ENCODE measurements at places on chromosomes 13 and 19.
A peak's percentile ranks its signal among the peaks of the same experiment; 100 is the strongest.

DNA sequence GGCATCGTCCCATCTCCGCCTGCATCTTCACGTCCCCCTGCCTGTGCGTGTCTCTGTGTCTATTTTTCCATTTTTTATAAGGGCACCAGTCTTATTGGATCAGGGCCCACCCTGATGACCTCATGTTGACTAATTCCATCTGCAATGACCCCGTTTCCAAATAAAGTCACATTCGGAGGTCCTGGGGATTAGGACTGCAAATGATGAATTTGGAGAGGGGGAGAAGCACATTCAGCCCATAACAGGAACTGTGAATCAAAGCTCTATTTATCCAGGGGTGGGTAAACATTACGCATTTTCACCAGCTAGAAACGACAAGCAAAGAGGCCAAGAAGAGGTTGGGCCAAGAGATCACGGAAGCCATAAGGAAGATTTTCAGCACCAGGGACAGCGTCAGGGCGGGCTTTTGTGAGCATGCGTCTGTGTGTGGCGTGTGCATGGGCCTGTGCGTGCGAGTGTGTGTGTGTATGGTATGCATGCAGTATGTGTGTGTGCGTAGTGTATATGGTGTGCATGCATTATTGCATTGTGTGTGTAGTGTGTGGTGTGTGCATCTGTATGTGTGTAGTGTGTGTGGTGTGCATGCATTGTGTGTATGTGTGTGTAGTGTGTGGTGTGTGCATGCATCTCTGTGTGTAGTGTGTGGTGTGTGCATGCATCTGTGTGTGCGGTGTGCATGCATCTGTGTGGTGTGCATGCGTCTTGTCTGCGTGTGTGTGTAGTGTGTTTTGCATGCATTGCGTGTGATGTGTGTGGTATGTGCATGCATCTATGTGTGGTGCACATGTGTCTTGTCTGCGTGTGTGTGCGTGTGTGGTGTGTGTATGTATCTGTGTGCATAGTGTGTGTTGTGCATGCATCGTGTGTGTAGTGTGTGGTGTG lies 19.6 kb downstream of the CELF5 start:
- DNase-seq = peak; percentile 56

DNA sequence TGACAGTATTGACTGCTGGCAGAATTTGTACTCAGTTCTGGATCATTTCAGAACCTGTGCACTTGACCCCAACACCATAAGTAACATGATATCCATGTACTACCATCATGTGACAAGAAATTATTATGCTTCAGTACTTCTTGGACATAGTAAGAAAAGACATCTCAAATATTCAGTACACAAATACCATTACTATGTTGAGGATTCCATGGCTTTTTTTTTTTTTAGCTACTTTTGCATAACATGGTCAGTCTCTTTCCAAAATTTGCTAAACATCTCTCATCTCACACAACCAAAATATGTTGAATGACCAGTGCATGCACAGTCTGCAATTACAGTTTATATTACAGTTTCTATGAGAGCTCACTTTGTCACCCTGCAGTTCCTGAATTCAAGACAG lies 85.3 kb downstream of the FLT1 start:
- no peak for DNase-seq

GRCh38 chr19:11541238-11541637 lies 2.6 kb downstream of the CNN1 start:
- no peak for DNase-seq

- DNase-seq = peak; percentile 31
These were observed 324 bp upstream of the FBXO17 start for GRCh38 chr19:38975861-38976271.
